T1000 (cell line): ENCODE measurements at places on chromosomes 6 and 20.

DNA sequence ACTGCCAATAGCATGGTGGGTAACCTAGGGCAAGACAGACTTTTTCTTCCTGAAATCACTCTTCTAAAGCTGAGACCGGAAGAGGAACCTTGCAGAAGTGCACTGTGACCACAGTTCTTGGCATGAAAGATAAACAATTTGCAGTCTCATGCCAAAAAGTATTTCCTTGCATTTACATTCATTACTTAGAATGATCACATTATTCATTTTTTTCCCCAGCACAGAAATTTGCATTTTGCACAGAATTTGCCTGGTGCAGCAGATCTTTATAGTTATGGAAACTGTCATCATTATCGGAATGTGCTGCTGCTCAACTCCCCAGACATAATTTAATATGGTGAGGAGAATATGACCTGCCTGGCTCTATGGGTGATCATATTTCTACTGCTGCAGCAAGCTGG lies 42.2 kb upstream of the EDN3 start:
- no peak for DNase-seq

- no peak for DNase-seq
Observed at GRCh38 chr6:150788089-150788488, 77.4 kb upstream of the MTHFD1L start.

- no peak for DNase-seq
Observed at GRCh38 chr20:37365760-37366638, 20.1 kb downstream of the SRC start.

- DNase-seq: no peak
Observed at GRCh38 chr6:7282097-7282906, 30.7 kb downstream of the SSR1 start.

- DNase-seq: no peak
Observed at GRCh38 chr6:49519660-49520059, 19.9 kb downstream of the GLYATL3 start.

GRCh38 chr6:157621406-157621805 lies 201.6 kb upstream of the SNX9 start:
- no peak for DNase-seq

- no peak for DNase-seq
Observed at GRCh38 chr20:15199698-15200097, 862.3 kb upstream of the FLRT3 start.

DNA sequence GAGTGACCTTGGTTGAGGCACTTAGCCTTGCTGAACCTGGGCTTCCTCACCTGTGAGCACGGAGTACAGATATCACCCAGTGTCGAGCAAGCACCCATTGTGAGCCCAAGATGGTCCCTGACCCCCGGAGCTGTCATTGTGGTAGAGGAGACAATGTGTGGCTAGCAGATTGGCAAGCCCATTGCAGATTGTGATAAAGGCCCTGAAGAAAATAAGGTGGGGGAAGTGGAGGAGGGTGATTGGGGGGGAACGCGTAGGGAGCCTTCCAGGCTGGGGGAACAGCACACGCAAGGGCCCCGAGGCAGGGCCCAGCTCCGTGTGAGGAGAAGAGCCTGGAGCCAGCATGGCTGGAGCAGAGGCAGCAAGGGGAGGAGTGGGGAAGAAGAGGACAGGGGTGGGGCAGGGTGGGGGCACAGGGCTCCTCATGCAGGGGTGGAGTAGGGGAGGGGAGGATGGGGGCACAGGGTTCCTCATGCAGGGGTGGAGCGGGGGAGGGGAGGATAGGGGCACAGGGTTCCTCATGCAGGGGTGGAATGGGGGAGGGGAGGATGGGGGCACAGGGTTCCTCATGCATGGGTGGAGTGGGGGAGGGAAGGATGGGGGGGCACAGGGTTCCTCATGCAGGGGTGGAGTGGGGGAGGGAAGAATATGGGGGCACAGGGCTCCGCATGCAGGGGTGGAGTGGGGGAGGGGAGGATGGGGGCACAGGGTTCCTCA lies 7.0 kb downstream of the CEBPB start:
- no peak for DNase-seq

- no peak for DNase-seq
Observed at GRCh38 chr6:166262743-166263515, 45.3 kb downstream of the PRR18 start.

DNA sequence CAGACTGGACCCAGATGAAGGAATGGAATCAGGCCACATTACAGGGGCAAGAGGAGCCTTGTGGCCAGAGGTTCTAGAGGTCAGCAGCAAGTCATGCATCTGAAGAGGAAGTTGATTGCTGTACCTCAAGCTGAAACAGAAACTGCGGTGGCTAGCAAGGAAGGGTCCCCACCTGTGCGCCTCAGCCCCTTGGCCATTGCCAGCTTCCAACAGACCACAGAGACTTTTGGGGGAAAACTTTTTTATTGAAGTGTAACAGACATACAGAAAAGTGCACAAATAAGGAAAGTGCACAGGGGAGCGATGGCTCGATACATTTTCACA lies 26.8 kb upstream of the SLC9A8 start:
- DNase-seq: no peak

- DNase-seq: no peak
Observed at GRCh38 chr20:59331721-59332329, 31.4 kb downstream of the EDN3 start.

- DNase-seq: no peak
Observed at GRCh38 chr20:10649797-10650160, 24.0 kb downstream of the JAG1 start.

- DNase-seq: no peak
Observed at GRCh38 chr6:106440546-106440945, 80.0 kb downstream of the CRYBG1 start.

- no peak for DNase-seq
Observed at GRCh38 chr20:48338717-48339116, 489.1 kb downstream of the PREX1 start.

DNA sequence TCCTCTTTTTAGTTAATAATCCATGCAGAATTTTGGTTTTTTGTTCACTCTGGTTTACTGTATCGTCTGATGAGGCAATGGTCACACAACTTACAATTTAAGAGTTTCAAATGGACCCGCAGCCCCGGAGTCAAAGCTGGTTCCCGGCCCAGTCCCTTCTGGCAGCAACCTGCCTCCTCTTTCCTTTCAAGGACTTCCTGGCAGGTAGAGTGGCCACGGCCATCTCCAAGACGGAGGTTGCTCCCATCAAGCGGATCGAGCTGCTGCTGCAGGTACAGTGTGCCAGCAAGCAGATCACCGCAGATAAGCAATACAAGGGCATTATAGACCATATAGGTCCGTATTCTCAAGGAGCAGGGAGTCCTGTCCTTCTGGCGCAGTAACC lies 218.2 kb downstream of the GJA1 start:
- no peak for DNase-seq

GRCh38 chr20:1669304-1669703 lies 11.7 kb upstream of the SIRPG start:
- no peak for DNase-seq

- peak; percentile 43 for DNase-seq
Observed at GRCh38 chr6:154410619-154411072, 54.0 kb upstream of the IPCEF1 start.

DNA sequence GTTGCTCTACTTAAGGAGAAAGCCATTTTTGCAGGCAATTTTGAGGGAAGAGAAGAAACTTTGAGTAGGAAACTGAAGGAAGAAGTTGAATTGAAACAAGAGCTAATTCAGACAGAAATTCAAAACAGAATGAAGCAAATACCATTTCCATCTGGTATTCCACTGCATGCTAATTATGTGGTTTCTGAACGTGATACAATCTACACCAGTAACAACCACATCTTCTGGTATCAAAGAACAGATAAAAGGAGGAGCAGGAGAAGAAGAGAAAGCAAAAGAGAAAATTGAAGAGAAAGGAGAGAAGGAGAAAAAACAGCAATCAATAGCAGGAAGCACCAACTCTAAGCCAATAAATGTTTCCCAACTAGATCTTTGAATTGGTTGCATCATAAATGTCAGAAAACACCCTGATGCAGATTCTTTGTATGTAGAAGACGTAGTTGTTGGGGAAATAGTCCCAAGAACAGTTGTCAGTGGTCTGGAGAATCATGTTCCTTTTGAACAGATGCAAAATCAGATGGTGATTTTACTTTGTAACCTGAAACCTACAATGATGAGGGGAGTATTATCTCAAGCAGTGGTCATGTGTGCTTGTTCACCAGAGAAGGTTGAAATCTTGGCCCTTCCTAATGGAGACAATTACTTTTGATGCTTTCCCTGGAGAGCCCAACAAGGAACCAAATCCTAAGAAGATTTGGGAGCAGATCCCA lies 132.4 kb downstream of the MACROD2 start:
- no peak for DNase-seq

DNA sequence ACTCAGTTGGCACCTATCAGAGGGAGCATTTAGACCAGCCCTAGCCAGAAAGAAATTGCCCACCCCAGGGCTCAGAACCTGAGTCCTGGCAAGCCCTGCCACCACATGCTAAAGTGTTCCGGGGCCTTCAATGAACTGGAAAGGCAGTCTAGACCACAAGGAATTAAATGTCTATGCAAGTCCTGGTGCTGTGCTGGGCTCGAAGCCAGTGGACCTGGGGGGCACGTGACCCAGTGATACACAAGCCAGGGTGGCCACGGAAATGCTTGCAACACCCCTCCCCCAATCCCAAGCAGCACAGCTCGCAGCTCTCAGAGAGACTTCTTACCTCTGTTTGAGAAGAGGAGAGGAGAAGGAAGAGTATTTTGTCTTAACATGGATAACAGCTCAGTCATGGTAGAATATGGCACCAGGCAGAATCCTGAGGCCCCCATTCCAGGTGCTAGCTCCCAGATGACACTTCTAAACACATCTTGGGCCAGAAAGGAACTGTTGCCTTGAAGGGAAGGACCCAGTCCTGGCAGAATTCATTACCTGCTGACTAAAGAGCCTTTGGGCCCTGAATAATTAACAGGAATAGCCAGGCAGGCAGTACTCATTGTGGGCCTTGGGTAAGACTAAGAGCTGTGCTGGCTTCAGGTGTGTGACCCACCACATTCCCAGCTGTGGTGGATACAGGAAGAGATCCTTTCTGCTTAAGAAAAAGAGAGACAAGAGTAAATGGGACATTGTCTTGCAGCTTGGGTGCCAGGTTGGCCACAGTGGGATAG lies 111.3 kb downstream of the BTBD9 start:
- no peak for DNase-seq

GRCh38 chr6:138434096-138434495 lies 30.1 kb downstream of the HEBP2 start:
- DNase-seq: no peak

- no peak for DNase-seq
Observed at GRCh38 chr6:127967708-127968107, 66.8 kb upstream of the THEMIS start.

DNA sequence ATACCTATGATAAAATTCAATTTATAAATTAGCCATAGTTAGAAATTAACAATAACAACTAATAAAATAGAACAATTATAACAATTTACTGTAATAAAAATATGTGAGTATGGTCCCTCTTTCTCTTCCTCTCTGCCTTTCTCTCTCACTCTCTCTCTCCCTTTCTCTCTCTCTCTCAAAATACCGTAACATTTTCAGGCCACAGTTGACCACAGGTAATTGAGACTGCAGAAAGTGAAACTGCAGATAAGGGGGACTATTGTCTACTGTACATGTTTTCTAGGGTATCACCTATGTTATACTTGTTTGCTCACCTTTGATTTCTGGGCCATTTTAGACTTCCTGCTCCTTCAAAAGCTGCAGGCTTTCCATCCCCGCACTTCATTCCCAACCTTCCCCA lies 46.8 kb downstream of the LY86 start:
- no peak for DNase-seq

DNA sequence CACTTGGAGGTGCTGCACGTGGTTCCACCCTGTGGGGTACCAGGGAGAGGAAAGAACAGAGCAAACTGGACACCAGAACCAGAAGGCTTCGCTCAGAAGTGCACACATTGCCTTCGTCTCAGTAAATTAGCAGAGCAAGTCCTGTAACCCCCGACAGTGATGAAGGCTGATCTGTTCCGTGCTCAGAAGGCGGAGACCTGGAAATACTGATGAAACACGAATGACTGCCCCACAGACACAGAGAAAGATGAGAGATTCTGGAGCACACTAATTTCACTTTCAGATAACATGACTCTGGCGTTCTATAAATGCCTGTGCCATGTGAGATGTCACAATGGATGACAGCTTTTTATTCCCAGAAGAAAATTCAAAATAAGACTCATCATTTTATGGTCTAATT lies 44.2 kb upstream of the CCR6 start:
- no peak for DNase-seq

GRCh38 chr6:82337688-82338257 lies 25.8 kb upstream of the TPBG start:
- DNase-seq: no peak

DNA sequence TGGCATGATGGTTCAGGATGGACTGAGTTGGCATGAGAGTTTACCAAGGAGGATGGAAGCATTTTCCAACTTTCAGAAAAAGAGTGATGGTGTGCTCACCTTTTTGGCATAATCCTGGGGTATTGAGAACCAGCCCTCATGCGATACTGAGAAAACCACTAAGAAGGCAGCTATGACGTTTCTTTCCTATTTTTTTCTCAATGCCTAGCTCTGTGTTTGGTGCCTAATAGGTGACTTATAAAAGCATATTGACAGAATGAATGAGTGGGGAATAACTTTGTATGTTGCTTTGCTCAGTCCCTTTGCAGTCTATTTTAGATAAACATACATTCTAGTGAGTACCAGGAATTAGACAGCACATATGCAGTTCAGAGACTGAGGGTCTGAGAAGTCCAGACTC lies 816.3 kb downstream of the DHX35 start:
- DNase-seq: no peak

DNA sequence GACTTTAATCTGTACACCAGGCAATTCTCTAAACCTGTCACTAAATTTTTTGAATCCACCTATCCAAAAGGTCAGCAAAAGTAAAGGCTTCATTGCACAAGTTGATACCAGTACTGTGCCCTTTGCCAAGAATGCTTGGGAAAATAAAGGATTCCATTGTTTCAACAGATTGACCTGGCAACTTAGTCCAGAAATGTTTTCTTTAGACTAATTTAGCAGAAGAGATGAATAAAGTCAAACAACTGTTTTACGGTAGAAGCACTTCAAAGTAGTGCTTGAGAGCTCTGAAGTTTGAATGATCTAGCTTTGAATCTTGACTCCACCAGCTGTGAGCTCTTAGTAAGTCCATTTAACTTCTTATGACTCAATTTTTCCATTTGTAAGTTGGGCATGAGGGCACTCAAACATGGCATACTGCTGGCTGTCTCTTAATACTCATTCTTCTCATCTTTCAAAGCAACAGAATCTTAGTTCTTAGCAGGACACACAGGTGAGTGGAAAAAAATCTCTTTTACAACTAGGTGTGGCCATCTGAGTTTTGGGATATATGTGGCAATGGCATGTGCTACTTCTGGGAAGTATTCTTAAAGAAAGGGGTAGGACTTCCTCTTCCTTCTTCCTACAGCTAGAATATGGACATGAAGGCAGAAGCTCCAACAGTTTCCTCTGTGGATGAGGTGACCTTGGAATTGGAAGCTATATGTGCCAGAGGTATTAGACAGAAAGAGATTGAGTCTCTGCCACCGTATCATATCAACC lies 55.9 kb upstream of the LOC128125822 start:
- DNase-seq: no peak

GRCh38 chr6:45495429-45496084 lies 117.8 kb upstream of the SUPT3H start:
- DNase-seq: no peak

- no peak for DNase-seq
Observed at GRCh38 chr6:4282926-4283325, 147.6 kb upstream of the ECI2 start.

- no peak for DNase-seq
Observed at GRCh38 chr20:51463998-51464397, 78.5 kb downstream of the NFATC2 start.

- DNase-seq: peak; percentile 36
Observed at GRCh38 chr6:84522135-84522549, 242.3 kb downstream of the TBX18 start.
